Left ventricle myocardium superior (tissue), 1 donor: ENCODE measurements at places on chromosomes 6 and 20. TPM values are rescaled to one million over a fixed set of nuclear protein-coding genes. Genes with fewer than 3 reads are reported as not detected.

DNA sequence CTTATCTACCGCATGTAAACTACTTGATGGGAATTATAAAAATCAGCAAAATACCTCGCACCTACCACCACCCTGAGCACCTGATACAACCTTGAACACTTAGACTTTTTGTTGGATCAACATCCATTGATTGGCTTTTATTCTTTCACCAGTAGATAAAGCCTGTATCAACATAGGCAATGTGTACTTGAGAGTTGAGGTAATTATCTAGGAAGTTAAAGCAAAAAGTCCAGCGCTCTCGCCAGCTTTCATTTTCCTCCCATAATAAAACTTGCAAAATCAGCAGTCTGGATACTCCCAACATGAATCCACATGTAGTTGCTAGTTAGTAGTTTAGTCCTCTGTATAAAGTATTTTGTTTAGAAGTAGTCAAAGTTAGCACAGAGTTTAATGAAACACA, 132.0 kb upstream of the PRDM1 start:
- no peak for DNase-seq

Gene ZNF391
- 0.97 TPM for total RNA-seq

Gene PROKR2
- not detected for total RNA-seq

- no peak for DNase-seq
Observed at GRCh38 chr6:104126315-104127005, 733.3 kb downstream of the HACE1 start.

DNA sequence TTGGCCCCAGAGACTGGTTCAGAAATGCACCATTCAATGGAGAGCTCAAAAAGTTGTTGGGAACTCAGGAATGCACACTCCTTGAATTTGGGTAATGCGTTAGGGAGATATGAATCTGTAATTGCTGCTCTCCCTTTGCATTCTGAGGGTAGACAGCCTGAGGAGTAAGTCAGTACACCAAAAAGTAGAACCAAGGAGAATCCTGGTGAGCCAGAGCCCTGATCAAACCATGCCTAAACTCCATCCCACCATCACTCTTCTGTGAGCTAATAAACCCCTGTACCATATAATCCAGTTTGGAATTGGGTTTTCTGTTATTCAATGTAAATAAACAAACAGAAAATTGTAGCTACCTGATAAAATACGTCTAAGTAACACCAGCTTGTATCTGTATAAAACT, 90.2 kb downstream of the KIF16B start:
- DNase-seq: no peak

Gene PRSS35
- 0.12 TPM for total RNA-seq

DNA sequence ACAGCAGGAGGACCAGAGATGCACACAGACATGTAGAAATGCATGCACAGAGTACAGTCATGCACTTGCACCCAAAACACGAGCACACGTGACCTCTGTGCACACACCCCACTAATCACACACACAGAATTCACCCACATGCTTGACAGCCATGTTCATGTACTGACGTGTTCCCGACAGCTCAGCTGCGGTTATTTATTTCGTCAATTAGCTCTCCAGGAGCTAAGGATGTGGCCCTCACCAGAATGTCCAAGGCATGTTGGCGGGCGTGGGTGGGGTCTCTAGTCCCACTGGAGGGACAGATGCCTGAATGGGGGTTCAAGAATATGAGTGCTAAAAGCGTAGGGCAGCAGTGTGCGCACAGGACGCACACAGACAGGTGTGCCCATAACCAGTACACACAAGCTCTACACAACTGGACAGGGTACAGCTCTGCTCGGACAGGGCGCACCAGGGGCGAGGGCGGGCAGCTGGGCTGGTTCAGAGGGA, 571 bp upstream of the PRPF6 start:
- DNase-seq: no peak

GRCh38 chr6:106763361-106763760, 134.0 kb downstream of the QRSL1 start:
- no peak for DNase-seq

DNA sequence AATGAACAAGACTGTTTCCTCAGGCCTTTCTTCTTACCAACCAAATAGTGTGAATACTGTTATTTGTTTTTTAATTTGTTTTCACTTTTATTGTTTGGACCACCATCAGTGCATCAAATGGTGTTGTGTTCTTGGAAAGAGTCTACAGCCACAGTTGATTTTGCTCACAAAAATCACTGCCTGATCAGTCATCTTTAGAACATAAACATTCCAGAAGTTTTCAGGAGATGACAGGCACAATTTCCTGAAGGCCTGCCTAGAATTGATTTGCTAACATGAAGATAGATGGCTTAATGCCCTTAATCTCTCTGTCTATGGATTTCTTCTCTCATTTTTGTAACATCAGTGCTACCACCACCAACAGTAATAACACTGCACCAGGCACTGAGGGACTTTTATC, 13.5 kb downstream of the IL22RA2 start:
- no peak for DNase-seq

GRCh38 chr20:34904202-34904621, 27.8 kb downstream of the ACSS2 start:
- DNase-seq: no peak

DNA sequence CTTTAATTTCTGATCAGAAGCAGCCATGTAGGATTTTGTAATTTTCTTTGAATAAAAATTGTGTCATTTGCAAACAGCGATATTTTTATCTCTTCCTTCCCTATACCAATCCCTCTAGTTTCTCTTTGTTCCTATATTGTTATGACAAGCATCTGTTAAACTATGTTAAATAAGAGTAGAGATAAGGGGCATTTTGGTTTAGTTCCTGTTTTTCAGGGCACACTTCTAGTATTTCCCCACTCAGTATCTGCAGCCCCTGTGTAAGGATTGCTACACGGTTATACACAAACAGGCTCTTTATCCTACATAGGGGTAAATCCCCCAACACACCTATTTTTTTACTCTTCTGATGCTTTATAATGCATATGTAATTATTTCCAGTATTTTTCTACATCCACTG, 42.1 kb downstream of the TRERF1 start:
- no peak for DNase-seq

Gene TMEM151B
- total RNA-seq: not detected

DNA sequence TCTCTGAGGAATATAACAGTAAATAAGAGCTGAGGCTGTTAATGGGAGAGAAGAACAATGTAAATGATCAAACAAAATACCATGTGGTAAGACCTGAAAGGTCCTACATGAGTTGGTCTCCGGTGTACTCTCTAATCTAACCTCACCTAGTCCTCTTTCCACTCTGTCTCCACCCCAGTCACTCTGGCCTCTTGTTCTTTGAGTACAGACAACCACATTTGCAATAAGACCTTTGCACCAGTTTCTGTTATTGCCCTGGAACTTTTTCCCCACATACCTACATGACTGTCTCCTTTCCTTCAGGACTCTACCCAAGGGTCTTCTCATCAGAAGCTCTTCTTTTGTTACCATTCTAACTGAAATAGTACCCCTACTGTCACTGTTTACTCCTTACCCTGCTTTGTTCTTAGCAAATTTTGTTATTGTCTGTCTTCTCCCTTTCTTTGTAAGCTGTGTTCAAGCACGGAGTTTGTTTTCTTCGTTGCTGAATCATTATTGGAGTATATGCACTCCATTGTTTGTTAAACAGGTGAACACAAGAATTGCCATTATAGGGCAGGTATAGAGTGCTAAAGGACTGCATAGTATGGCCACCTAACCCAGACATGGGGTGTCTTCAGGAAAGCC, 37.3 kb downstream of the MAPK14 start:
- no peak for DNase-seq

- DNase-seq: no peak
Observed at GRCh38 chr20:32538526-32538939, 46.6 kb downstream of the NOL4L start.

DNA sequence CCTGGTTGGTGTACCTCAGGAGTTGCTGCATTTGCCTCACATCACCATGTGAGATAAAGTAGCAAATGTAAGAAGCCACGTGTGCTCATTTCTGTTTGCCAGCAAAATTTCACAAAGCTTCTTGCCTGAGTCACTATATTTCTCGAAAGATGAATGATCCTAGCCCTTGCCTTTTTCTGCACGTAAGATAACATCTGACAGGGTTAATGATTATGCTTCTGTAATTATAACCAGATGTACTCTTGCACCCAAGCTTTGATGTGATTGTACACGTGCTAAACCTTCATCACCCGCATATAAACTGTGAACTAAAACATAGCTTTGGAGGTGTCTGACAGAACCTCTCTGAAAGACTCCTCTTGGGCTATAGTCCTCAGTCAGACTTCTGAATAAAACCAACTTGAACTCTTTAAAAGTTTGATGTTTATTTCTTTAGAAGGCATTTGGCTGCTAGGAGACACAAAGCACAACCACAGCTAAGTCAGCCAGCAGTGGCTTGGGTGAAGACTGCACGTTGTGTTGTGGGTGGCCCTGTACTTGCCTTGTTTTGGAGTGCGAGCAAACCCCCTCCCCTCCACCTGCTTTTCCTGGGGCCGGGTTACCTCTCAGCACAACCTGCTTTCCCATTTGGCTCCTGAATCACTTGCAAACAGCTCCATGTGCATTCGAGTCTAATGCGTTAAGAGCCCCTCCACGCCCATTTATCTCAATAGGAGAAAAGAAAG, 19.3 kb downstream of the PROKR2 start:
- no peak for DNase-seq

Gene SOX18
- total RNA-seq: 36.8 TPM

Gene BPHL
- 17.3 TPM for total RNA-seq

DNA sequence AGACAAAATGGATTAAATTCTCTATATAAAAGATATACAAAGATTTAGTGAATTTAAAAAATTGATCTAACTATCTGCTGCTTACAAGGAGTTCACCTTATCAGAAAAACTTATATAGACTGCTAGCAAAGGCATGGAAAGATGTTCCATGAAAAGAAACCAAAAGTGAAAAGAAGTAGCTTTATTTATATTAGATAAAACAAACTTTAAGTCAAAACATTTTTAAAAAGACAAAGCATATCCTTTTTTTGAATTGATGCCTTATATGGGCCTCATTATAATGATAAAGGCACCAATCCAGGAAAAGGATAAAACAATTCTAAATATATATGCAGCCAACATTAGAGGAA, 334.2 kb downstream of the MEI4 start:
- no peak for DNase-seq

Gene CD93
- total RNA-seq: 41.0 TPM
